ENCODE measurements at places on chromosomes 4 and X.

- no peak for DNase-seq
Observed at GRCh38 chrX:32150141-32150540, 1061.2 kb downstream of the DMD start.

DNA sequence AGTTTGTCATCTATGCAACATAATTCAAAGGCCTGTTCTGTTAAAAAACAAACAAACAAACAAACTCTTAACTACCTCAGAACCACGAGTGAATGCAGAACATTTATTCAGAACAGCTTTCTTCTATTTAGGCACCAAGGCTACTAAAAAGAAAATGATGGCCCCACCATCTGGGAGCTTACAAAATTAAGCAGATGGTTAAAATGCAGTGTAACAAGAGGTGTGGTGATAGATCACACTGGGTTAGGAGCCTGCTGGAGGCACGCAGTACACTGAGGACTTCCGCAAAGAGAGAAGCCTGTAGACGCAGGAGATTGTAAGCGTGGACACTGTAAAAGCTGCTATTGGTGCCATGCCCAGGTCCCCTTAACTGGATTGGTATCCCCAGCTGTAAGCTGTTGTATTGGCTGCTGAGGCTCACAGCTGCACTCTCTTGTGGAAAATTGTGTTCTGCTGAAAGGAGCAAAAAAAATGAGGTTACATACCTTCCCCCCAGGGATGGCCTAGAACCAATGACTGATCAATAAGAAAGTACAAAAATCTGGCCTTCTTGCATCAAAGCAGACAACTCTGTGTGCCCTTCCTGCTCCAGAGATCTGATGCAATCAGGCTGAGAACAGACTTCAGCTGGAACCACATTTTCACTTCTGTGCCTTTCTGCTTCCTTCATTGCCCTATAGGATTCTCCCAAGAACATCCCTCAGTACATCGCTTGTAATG is 60.0 kb downstream of the SHROOM3 start:
- DNase-seq: no peak

DNA sequence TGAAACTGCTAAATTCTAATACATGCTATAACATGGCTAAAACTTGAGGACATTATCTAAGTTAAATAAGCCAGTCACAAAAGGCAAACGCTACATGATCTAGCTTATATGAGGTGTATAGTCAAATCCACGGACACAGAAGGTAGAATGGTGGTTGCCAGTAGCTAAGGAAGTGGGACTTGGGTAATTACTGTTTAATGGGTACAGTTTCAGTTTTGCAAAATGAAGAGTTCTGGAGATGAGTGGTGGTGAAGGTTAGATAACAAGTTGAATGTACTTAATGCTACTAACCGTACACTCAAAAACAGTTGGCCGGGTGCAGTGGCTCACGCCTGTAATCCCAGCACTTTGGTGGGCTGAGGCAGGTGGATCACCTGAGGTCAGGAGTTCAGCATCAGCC is 644.5 kb upstream of the DIPK2B start:
- no peak for DNase-seq

DNA sequence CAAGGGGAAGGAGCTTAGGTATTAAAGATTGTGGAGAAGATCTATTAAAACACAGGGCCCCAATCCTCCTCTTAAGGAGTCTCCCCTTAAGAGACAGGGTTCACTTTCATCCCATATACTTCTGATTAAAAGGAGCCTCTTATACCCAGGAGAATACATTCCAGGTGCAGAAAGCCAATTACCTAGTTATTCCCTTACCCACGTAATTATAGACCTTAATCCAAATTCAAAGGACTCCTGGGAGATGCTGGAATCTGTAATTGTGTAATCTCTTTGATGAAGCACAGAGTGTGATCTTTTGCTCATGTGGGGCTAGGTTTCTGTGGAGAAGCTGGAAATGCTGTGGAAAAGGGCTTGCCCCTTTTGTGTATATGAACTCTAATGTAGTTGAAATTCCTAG is 1.4 kb upstream of the SEC24B start:
- DNase-seq: no peak

- DNase-seq: no peak
Observed at GRCh38 chrX:139647597-139647996, 60.4 kb downstream of the MCF2 start.

DNA sequence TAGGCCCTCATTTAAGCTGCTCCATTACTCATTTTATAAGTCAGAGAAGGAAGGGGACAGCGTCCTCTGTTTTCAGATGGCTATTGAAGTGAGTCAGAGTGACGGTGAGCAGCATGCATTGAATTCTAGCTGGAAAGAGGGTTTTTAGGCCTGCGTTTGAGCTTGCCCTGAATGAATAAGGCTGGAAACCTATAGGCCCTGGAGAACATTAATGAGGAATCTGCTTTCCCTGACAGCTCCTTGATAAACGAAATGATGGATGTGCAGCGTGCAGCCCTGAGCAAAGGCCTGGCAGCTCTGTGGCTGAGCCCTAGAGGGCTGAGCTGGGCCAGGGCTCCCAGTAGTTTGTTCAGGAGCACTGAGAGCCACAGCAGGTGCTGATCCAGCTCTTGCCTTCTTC is 33.4 kb downstream of the TBL1X start:
- DNase-seq: no peak

DNA sequence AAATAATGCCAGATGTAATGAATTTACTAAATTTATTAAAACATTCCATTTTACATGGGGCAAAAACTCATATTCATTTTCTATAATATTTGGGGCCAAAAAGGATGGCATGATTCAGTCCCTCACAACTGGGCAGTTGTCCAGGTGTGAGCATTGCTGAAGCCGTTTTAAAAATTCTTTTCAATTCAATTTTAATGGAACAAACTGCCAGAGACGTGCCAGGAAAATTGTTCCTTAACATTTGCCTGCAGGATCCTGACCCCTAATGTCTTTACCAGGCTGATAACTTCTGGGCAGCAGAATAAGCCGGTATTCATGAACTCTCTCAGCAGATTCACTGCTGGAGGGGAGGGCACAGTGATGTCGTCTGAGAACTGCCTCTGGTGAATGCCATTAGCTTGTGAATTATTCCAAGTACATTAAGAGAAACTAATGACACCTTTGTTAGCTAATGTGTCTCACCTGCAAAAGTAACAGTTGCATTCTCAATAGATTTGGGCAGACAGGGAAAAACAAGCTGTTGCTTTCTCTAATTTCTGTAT is 1445.1 kb upstream of the TENM3 start:
- DNase-seq: no peak

DNA sequence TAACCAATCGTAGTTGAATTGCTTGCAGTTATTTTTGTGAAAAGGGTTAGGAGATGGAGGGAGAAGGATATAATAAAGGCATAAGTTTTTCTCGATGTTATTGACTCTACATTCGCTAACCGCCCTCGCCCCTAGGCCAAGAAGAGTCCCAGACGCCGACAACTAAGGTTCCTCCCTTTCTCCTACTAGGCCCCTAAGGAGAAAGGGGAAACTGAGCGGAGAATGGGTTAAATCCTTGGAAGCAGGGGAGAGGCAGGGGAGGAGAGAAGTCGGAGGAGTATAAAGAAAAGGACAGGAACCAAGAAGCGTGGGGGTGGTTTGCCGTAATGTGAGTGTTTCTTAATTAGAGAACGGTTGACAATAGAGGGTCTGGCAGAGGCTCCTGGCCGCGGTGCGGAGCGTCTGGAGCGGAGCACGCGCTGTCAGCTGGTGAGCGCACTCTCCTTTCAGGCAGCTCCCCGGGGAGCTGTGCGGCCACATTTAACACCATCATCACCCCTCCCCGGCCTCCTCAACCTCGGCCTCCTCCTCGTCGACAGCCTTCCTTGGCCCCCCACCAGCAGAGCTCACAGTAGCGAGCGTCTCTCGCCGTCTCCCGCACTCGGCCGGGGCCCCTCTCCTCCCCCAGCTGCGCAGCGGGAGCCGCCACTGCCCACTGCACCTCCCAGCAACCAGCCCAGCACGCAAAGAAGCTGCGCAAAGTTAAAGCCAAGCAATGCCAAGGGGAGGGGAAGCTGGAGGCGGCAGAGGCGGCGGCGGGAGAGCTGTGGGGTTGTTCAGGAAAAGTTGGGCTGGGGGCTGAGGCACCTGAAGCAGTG is 5.9 kb downstream of the ATOH1 start:
- DNase-seq: no peak

DNA sequence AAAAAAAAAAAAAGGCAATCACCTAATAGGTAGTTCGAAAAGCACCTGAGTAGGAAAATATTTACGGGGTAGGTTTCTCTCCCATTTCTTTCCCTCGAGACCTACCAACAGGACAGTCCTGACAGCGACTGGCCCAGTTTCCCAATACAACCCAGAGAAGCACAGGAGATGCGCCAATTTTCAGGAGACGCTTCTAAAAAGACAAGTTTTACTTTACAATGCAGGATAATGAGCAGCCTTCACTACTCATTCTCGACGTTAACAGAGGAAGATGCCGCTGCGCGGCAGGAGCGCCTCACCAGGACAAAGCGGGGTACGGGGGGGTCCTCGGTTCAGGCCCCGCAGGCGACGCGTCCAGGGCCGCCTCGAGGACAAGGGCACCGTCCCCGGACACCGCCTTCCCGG is 708 bp downstream of the BCLAF3 start:
- no peak for DNase-seq

GRCh38 chrX:6299724-6300123 is 71.1 kb upstream of the NLGN4X start:
- no peak for DNase-seq

DNA sequence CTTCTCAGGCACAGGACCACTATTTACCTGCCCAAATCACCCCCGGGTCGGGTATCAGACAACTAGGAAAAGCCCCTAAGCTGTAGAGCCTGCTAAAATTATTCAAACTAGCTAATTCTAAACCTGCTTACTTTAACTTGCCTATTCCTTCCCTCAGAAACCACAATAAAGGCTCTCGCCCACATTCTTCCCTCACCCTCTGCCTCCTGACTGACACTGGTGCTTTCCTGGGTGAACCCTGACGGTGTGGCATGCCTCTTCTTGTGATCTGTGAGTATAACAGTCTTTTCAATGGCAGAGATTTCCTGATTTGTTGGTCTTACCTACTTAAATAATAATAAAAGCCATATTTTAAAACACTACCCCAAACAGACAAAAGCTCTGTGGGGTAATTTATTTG is 242.1 kb upstream of the ZCCHC13 start:
- no peak for DNase-seq

GRCh38 chrX:2184089-2184488 is 316.7 kb downstream of the DHRSX start:
- DNase-seq: no peak

- no peak for DNase-seq
Observed at GRCh38 chr4:73743795-73744194, 3.4 kb downstream of the CXCL8 start.

DNA sequence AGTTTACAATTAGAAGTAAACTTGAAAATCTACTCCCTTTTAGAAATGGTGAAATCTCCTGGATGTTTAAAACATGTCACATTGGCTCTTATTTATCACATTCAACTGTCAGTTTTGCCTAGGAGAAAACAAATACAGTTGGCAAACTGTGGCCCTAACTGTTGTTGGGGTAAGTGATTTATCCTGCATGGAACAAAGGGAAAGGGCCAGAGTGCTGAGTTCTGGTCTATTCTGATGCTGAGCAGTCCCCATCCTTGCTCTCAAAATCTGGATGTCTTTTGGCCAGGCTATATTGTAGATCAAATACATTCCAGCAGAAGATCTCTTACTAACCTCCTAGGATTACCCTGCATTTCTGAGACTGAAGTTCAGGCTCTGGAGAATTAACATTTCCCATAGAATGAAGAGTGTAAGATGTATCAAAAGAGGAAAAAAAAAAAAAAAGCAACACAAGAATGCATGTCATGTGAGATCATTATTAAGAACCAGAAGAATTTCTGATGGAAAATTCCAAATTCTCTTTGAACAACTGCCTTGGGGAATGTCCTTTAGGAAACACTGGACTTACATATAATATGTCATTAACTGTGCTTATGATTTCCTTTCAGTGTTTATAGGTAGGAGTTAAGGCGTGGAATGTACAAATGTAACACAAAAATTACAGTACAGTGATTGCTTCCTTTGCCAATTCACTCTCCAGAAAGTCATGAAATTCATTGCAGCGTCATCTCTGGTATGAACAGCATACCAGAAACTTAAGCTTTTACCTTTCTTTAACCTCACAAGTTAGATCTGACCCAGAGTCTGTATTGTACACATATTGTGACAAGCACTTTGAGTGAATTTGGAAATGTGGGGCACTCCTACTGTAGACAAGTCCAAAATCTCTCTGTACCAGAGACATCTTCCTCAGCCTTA is 1012.5 kb upstream of the LCORL start:
- no peak for DNase-seq

- no peak for DNase-seq
Observed at GRCh38 chr4:185201977-185202962, 1.5 kb downstream of the CFAP97 start.

DNA sequence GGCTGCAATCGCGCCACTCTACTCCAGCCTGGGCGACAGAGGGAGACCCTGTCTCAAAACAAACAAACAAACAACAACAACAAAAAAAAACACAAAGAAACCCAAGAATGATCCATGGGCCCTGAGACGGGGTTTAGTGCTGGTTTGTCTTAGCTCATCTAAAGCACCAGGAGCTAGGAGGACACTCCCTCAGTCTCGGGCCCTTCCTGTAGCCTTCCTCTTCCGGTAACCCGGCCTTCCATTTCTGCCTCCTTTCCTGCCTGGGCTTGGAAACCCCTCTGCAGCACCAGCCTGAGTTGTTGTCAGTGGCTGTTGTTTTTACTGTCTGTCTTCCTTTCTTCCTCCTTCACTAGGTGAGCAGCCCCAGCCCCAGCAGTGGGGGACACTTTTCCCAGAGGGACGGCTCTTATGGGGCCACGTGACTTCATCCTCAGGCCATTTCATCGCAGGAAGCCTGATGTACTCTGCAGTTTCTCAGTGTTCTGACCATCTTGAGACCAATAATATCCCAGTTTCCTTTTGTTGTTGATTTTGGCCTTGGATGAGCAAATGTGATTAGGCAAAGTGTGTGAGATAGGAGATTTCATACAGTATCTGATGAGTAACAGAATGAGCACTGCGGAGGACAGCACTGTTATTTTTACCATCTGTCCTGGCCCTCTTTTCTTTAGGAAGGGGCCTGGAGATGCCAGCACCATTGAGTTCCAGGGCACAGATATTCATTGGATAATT is 90.1 kb downstream of the ANAPC4 start:
- no peak for DNase-seq

DNA sequence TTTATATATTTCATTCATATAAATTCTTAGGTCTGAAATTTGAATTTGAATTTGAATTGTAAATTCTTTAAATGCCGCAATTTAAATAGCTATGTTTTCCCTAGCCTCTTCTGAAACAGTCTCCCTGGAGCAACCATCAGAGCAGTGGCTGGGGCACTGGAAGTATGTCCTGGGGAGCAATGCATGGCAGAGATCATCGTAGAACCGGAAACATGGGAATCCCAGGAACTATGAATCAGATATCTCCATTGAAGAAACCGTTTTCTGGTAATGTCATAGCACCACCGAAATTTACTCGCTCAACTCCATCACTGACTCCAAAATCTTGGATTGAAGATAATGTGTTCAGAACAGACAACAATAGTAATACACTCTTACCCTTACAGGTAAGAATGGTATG is 4.9 kb downstream of the CPEB2 start:
- DNase-seq: no peak
